ENCODE measurements at places on chromosomes 12 and 14.
A peak's percentile ranks its signal among the peaks of the same experiment; 100 is the strongest.

DNA sequence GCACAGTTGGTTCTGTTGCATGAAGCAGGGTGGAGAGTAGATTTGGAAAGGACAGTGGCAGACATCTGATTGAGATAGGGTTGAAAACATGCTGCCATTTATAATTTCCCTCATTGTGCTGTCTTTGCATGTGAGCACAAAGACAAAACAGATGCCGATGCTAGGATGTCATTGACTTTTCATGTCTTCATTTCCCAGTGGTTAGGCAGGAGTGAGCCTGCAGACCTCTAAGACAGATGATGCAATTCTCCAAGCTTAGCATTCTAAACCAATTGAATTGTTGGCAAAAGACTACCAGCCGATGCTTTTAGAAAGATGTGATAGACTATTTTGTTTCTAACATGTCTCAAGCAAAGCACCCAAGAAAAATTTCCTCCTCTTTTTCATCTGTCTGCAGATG is 37.1 kb upstream of the PELI2 start:
- peak; percentile 44 for DNase-seq

DNA sequence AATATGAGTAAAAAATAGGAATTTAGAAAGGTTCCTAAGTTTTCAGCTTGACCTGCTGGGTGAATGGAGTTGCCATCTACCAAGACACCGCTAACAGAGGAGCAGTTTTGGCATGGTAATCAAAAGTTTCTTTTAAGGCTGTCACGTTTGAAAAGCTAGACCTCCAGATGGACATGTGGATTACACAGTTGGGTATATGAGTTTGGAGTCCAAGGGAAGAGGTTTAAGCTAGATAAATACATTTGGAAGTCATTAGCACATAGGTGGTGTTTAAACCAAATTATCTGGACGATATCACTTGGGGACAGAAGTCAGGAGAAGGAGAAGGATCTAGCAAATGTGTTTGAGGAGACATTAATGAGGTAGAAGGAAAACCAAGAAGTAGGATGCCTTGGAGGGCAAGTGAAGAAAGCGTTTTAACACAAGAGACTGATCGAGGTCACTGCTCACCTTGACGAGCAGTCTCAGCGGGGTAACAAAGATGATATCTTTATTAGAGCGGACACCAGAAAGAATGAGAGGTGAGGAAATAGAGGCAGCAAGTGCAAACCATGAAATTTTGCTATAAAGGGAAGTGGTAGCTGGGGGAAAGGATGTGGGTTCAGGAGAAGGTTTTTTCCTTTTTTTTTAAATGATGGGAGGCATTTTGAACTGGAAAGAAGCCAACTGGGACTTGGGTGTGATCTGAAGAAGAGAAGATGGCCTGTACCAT is 17.6 kb downstream of the PNP start:
- DNase-seq = no peak

DNA sequence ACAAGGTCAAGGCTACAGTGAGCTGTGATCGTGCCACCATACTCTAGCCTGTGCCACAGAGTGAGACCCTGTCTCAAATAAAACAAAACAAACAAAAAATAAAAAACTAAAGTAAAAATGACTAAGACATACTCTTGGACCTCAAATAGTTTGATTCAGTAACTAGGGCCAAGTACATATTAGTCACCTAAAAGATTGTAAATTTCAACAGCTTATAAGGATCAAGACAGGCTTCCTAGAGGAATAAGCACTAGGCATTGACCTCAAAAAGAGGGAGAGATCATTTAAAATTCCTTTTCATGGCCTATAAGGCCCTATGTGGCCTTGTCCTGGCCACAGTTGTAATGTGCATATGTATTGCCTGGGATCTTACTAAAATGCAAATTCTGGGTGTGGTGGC is 46.0 kb upstream of the CHST11 start:
- no peak for DNase-seq

DNA sequence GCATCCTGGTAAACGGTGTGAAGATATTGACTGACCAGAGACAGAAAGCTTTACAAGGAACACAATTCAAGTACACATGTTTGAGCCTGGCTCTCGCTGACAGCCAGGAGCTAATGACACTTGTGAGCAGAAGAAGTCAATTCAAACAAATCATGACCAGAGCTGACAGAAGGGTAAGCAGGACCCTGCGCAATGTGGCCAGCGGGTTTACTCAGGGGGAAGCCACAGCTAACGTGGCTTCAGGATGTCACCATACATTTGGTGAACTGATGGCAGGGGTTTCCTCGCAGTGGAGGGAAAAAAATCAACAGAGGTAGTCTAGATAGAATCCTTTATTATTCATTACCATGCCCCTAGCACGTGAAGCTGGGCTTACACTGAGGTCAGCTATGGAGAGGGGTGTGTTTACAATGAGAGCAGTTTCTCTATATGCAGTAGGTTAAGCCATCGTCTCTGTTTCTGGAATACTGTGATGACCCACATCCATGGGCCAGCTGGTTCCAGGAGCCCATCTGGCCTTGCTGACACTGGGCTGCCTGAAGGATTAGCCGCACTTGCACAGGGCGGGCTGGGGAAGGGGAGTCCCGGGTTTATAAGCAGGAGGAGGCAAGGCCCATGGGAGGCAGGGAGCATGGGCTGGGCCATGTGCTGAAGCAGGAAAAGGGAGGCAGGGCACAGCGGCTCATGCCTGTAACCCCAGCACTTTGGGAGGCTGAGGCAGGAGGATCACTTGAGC is 198.2 kb upstream of the PRMT8 start:
- no peak for DNase-seq

- no peak for DNase-seq
Observed at GRCh38 chr14:77085538-77085937, 12.5 kb upstream of the CIPC start.

GRCh38 chr14:87873741-87874140 is 119.2 kb downstream of the GALC start:
- no peak for DNase-seq

- no peak for DNase-seq
Observed at GRCh38 chr14:23941230-23941629, 12.3 kb upstream of the DHRS4 start.

DNA sequence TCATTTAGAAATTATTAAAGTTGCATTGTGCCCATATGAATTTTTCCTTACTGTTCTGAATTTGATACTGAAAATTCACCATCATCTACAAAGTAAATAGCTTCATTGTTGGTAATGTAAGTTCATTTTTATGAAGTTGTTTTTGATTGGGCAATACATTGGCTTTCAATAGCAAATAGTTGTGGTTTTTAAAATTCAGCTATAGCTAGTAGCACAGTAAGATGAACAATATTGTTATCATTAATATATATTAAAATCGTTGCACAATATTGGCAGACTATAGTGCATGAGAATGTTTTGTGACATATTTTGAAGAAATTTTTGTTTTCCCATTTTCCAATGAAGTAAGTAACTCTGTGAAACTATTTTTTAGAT is 575.0 kb downstream of the PRKD1 start:
- DNase-seq = peak; percentile 12

DNA sequence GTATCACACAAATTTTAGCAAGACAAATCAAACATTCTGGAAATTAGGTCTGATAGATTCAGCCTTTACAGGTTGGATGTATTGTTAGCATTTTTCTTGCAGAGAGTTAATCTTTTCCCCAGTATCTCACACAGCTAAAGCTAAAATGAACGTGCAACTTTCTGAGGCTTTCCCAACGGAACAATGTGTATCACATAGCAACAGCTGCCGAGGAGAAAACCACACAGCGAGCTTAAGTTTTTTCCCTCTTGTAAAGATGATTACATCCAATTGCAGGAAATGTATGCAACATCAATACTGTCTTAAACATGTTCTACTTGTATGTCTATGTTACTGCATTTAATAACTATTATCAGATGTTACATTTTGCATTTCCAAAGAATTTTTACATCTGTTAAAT is 182.2 kb downstream of the CCDC59 start:
- no peak for DNase-seq

GRCh38 chr12:79945433-79945832 is 10.5 kb upstream of the PPP1R12A start:
- no peak for DNase-seq

- DNase-seq = no peak
Observed at GRCh38 chr12:26406391-26406790, 211.0 kb downstream of the SSPN start.

- no peak for DNase-seq
Observed at GRCh38 chr12:30395190-30395589, 300.5 kb downstream of the IPO8 start.

DNA sequence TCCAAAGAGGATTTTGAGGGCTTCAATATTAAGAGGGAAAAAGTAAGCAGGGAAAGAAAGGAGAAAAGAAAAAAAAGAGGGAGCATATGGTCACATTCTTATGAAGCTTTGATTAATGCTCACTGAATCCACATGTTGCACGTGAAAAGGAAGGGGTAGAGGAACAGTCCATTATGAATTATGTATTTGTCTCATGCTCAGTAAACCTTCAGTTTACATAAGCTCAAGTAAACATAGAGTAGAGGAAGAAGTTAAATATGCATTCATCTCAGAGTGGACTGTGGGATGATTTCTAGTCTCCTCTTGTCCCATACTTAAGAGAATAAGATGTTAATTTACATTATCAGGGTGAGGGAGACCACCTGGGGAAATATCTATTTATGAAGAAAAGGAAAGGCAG is 334.5 kb downstream of the IPO8 start:
- DNase-seq = no peak

GRCh38 chr14:25630447-25630846 is 580.5 kb upstream of the STXBP6 start:
- DNase-seq = no peak

DNA sequence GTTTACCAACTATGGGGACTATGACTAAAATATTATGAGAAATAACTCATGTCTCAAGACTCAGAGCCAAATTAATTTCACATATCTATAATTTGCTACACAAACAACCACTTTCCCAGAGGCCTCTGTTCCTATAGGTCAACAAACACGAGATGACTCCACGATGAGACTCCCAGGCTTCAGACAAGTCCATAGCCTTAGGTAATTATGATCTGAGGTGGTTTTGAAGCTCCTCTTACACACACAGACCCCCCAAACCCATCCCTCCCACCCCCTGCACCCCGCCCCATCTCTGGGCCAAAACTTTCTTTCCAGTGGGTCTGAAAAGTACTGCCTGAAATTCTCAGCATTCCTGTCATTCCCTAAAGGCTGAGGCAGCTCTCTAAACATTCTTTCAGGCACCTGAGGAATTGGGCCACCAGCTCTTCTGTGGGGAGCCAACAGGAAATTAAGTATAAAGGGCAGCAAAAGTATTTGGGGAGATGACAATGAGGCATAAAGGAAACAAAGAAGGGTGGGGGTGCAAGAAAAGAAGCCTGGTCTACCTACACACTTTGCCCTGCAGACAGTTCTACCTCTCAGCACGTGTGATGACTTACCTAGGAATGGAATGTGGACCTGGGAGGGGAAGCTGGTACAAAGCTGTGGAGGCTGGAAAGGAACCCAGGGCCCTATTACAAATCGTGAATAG is 143.6 kb downstream of the PAWR start:
- peak; percentile 81 for DNase-seq

DNA sequence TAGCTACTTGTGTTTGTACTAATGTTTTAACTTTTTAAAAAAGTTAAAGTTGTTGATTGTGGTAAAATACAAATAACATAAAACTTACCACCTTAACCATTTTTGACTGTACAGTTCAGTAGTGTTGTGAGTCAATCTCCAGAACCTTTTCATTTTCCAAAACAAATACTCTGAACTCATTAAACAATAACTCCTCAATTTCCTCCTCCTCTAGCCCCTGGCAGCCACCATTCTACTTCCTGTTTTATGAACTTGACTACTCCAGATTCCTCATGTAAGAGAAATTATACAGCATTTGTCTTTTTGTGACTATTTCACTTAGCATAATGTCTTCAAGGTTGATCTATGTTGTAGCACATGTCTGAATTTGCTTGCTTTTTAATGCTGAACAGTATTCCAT is 299.1 kb upstream of the AMIGO2 start:
- no peak for DNase-seq

GRCh38 chr12:96720363-96720705 is 186.7 kb upstream of the NEDD1 start:
- no peak for DNase-seq

DNA sequence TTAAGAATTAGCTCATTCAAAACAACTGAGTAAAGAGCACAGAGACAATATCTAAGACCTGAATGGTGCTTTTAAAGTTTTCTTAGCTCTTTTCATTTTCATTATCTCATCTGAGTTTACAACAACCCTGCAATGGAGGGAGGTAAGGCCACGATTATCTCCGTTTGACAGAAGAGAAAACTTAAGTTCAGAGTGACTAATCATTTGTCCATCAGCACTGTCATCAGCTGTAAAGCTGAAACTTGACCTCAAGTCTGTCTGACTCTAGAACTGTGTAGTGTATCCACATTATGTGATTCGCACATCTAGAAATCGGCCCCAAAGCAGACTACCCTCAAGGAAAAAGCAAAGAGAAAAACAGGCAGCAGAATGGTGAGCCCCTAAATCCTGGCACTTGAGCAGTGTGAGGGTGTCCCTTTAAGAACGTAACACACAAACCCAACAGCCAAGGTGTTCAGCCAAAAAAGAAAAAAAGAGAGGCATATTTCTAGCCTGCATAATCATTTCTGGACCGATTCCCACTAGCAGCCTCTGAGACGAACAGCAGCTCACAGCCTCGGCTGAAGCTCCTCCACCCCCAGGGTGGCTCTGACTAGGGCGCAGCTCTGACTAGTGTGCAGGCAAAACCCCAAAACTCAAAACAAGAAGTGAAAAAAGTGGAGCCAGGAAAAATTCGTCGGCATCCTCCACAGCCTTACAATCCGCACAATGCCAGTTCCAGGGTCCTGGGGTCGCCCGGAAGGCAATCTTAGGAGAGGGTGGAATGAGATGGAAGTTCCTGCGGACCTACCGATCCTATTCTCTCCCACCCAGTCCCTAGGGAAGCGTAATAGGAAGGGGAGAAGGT is 1.6 kb downstream of the STXBP6 start:
- peak; percentile 68 for DNase-seq

GRCh38 chr14:65164068-65164824 is 61.9 kb upstream of the MAX start:
- DNase-seq = no peak

DNA sequence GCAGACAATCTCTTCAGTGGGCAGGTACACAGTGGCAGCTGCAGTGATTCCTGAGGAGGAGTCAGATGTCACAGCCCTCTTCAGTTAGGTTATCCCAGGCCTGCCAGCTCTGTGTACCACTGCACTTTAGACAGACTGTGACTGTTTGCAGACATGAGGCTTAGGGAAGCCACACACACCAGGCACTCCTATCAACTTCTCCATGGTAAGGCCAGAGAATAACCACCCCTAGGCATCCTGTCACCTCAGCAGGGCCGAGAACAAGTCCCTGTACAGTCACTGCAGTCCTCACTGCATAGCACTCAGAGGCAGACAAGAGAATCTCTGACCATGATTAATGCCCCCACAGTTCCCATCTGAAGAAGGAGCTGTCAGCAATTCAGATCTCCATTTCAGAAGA is 296.5 kb downstream of the GALC start:
- no peak for DNase-seq

GRCh38 chr12:111320258-111321050 is 48.4 kb downstream of the PHETA1 start:
- DNase-seq = no peak

GRCh38 chr14:74267588-74267987 is 28.3 kb downstream of the VSX2 start:
- DNase-seq = no peak
